ENCODE measurements at places on chromosomes 7 and 10.

DNA sequence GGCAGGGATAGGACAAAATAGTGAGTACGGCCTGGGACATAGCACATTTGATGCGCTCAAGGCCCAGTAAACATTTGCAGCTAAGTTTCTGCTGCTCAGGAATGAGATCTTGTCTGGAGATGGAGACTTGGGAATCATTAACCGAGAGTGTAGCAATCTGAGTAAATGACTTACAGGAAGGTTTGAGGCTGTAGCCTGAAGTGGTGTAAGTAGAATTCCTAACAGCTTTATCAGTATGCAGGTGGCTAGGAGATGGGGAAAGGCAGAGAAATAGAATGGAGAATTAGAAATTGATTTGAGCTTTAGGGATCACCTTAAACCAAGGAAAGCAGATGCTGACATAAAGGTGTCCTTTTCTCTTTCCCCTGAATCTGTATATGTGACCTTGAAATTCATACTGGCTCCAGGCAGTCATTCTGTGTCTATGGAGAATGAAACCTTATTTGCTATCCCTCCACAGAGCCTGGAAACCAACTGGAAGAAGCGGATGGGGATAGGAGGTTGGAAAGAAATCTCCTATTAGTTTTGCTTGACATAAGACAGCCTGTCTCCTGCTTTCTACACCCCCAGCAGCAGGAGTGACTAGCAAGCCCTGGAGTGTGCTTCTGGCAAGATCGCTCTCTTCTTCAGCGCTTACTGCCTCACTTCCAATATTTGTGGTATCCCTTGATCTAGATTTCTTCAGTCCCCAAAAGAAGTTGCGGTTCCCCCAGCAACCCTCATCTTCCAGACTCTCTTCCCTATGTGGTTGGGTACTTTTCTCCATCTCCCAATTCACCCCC is 6.4 kb upstream of the PON2 start:
- DNase-seq, result no peak

- no peak for DNase-seq
These were observed 17.5 kb downstream of the NUDT1 start for GRCh38 chr7:2259480-2259879.

DNA sequence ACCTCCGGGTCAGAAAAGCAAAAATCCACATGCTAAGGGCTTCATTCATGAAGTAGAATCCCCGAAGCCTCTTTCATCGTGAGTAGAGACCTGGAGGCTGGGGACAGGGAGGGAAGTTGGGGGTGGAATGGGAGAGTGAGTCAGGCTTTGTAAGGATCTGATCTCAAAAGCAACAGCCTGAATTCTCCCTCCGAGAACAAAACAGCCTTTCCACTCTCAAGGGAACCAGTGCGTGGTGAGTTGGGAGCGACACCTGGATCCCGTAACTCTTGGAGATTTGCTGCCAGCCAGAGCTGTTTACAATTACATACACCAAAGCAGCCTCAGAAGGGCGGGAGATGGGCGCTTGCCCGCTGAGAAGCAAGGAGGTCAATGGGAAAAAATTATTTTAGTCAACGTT is 10.8 kb downstream of the AFAP1L2 start:
- DNase-seq, result no peak

- no peak for DNase-seq
These were observed 51.6 kb downstream of the HIBADH start for GRCh38 chr7:27611059-27611458.

DNA sequence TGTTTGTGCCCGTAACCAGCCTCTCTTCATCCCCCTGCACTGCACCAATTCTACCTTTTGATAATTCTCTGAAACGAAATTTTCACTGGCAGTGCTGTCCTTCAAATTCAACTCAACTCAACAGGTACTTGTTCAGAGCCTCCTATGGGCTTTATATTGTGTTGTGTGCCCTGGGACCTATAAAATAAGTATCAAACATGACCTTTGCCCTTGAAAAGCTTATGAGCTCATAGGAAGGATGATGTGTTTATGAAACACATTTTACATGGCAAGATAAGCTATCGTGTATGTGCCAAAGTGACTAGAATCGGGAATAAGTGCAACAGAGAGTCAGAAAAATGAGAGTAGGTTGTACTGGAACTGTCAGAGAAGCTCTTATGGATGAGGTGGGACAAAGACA is 923.5 kb downstream of the LRMDA start:
- no peak for DNase-seq

DNA sequence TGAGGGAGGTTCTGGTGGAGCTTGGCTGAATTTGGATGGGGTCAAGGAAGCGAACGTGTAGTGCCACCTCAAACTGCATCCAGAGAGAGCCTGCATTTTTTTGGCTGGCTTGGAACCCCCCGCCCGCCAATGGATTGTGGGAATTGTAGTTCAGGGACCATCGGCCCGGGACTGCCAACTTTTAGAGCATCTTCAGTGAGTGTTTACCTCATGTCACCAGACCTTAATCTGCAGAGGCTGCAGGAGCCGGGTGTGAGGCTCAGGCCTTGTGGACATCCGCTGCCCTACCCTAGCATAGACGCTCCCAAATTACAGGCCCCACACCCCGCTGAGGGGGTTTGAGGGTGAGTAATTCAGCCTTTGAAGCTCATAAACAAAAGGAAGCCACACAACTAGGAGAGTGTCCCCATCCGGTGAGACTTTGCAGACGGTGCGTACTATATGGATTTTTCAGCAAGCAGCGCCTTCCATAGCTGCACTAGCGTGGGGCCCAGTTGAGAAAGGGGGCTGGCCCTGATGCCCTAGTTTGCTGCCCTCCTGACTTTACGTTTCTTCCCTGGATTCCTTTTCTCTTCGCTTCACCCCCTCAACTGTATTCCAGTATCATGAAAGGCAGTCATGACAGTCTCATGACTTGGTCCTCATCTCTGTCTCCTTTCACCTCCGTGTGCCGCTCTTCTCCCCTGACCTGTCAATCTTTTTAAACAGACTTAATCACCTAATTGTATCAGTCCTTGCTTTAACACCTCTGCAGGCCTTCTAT is 717 bp downstream of the CNPY4 start:
- peak; percentile 79 for DNase-seq

DNA sequence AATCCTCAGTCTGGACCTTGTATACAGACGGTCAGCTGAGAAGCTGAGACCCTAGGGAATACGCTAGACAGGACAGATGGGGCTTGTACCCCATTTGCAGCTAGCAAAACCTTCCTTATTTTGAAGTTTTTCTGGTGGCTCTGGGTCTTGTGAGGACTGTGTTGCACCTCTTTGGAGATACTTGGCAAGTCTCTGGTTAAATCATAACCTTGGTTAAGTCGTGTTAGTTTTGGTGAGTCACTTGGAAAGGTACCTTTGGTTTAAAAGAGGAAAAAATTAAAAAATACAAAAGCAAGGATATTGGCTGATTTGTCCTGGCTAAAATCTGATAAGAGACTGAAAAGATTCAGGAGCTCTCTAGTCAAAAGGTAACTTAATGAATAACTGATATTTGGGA is 140.6 kb downstream of the COBL start:
- DNase-seq, result no peak

- DNase-seq, result no peak
These were observed 21.8 kb upstream of the KIF5B start for GRCh38 chr10:32077896-32078485.

DNA sequence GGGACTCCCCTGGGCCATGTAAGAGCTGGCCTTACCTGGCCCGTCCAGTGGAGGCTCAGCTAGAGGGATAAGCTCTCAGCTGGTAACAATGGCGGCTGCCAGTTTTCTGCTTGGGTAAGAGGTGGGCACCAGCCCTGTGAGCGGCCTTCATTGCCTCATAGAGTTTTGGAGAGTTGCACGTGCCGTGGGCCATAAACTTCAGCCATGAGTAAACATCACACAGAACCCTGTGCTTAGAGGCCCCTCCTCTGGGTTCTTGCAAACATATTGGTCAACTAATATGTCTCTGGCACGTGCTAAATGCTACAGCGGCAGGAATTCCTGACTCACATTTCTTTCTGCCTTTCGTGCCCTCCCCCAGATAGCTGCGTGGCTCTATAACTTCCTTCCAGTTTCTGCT is 103.9 kb upstream of the LEP start:
- DNase-seq, result no peak

- DNase-seq, result no peak
These were observed 655.7 kb downstream of the INHBA start for GRCh38 chr7:41047211-41047610.

DNA sequence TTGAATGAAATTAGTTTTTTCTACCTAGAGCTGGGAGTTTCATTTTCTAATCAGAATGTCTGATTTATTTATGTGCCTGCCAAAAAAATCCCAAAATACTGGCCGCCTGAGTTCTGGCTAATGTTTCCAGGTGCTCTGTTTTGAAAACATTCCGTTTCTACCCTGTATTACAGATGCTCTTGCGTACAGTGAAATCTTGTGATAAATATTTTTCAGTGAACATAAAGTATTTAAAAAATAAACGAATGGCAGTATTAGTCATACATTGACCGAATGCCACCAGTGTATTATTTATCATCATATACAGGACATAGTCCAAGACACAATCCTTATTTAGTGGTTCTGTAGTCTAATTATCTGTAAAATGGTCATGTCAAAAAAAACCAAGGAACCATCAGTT is 102.8 kb downstream of the KAT6B start:
- no peak for DNase-seq

DNA sequence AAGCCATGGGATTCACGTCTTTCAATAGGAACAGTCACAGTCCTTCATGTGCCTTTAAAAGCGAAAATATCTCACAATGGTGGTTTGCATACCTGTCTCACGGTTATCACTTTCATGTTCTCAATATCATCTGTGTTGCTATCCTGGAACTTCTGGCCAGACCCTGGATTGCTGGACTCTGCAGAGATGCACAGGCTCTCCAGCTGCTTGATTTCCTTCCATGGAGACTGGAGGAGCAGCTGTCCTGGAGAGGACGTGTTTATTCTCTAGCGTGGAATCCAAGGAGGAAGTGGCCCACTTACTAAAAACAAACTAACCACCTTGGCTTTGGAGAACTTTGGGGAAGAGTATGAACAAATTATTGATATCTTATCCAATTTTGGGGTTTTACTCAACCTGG is 16.5 kb downstream of the BTBD16 start:
- peak; percentile 54 for DNase-seq

GRCh38 chr7:99594948-99595745 is 2.9 kb upstream of the TMEM225B start:
- no peak for DNase-seq

GRCh38 chr10:77228559-77228958 is 409.0 kb downstream of the KCNMA1 start:
- DNase-seq, result no peak

- no peak for DNase-seq
These were observed 401.9 kb downstream of the SORCS3 start for GRCh38 chr10:105042906-105043552.

- DNase-seq, result no peak
These were observed 147.1 kb upstream of the STEAP1 start for GRCh38 chr7:90007001-90007654.

- no peak for DNase-seq
These were observed 167.0 kb downstream of the FANK1 start for GRCh38 chr10:126063353-126063791.

DNA sequence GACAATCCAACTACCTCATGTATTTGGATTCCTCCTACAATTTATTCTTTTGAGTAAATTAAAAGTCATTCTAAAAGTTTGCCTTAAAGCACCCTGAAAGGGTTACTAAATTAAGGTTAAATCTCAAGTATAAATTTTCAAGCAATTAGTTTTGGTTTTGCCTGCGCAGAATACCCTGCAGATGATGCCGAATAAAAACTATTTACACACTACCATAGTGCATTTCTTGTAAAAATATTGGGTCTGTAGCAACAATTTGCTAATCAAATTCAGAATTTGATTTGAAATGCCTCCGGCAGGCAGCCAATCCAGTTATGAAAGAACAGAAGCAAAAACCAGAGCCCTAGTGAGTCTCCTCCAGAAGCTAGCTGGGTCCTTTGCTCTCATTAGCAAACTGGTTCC is 122.2 kb downstream of the TWIST1 start:
- DNase-seq, result no peak

DNA sequence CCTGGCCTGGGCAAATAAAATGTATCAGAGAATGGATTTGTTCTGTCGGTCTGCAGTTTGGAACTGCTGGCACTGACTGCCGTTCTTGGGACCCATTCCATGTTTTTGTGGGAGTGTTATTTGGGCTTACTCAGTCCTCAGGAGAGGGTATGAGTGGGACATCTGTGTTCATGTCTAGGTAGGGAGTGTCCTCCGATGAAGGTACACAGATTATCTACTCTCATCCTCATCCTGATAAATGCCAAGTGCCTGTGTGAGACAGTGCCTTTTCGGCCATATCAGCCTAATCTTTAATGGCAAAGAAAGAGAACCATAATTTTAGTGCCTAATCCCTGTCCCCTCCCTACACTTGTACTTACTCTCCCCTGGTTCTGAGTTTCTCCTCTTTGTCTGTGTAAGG is 409.4 kb downstream of the REEP3 start:
- no peak for DNase-seq

GRCh38 chr7:119395024-119395423 is 878.0 kb upstream of the KCND2 start:
- DNase-seq, result no peak

- no peak for DNase-seq
These were observed 76.7 kb downstream of the ANK3 start for GRCh38 chr10:60312818-60313588.

DNA sequence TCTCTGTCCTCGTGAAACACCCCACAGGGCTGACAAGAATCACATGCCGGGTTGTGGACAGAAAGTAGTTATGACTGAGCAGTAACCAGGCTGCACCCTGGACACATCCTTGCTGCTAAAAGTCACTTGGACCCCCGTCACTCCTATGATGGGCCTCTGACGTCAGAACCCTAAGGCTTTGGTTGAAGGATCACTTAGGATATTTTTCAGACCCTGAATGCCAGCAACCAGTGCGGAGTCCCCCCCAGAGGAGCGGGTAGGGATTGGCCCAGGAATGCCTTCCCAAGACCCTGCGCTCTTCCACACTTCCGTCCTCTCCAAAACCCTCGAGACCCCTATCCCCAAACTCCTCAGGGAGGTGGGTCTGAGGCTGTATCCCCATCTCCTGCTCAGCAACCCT is 52.1 kb downstream of the CFAP46 start:
- DNase-seq, result no peak

DNA sequence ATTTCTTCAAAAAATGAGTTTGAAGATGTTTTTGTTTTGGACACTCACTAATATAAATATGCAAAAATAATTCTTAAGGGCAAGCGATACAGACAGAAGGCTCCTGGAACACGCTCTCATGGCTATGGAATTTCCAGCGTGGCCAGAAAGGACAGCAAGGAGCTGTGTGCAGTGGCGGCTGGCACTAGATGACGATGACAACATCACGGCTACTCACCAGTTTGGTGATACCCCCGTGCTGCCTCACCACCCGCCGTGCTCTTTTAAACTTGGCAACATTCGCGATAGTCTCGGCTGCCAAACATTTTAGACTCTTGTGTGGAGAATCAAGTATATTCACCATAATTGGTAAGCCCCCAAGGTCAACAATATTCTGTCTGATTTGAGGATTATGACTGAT is 54.9 kb downstream of the ODAD2 start:
- DNase-seq, result no peak
